ENCODE measurements at places on chromosomes 3 and 15.

DNA sequence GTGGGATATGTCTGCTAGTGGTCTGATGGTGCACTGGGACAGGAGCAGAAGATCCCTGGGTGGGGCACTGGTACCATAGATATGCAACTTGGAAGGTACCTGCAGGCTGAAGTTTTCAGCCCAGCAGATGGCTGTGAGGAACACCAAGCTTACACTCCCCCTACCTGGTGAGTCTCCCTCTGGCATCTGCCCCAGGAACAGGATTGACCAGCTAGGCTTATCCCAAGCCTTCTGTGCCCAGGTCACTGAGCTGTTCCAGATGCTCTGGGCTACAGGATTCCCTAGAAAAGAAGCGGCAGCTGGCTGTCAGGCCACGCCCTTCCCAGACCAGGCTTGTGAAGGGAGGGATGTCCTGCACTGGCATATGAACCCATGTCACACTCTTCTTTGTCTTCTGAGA is 1130.0 kb downstream of the NAALADL2 start:
- no peak for DNase-seq

- DNase-seq, result no peak
These were observed 254.3 kb upstream of the TPM1 start for GRCh38 chr15:62788224-62788623.

- no peak for DNase-seq
These were observed 36.2 kb upstream of the LDHAL6B start for GRCh38 chr15:59170295-59171066.

GRCh38 chr3:127457094-127457475 is 133.4 kb downstream of the TPRA1 start:
- no peak for DNase-seq

DNA sequence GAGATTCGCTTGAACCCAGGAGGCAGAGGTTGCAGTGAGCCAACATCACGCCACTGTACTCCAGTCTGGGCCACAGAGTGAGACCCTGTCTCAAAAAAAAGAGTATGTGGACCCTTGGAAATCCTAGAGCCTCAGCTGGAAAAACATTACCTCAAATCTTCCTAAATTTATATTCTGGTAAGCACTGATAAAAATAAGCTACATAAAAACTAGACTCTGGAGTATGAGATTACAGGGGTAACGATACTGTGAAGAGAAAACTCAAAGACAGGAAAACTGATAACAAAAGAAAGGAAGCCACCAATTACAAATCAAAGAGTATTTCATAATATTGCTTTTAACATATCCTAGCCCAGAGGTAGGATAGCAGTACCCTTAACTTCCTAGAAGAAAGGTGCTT is 30.3 kb downstream of the SETD2 start:
- DNase-seq, result no peak

GRCh38 chr3:72398781-72399180 is 449.5 kb downstream of the SHQ1 start:
- no peak for DNase-seq

GRCh38 chr15:57025264-57025926 is 107.0 kb downstream of the TCF12 start:
- DNase-seq, result no peak

- no peak for DNase-seq
These were observed 172.6 kb downstream of the RBMS3 start for GRCh38 chr3:29453284-29454001.
